Fibroblast of skin of right biceps (primary cell): ENCODE measurements at places on chromosomes 3 and 15.

GRCh38 chr15:47975427-47975826 is 145.4 kb upstream of the SLC24A5 start:
- DNase-seq, result no peak

- DNase-seq, result no peak
Observed at GRCh38 chr3:61094608-61095007, 156.6 kb downstream of the FHIT start.

GRCh38 chr3:99666201-99666600 is 27.8 kb downstream of the COL8A1 start:
- no peak for DNase-seq

- no peak for DNase-seq
Observed at GRCh38 chr3:139283301-139283700, 60.5 kb upstream of the MRPS22 start.

DNA sequence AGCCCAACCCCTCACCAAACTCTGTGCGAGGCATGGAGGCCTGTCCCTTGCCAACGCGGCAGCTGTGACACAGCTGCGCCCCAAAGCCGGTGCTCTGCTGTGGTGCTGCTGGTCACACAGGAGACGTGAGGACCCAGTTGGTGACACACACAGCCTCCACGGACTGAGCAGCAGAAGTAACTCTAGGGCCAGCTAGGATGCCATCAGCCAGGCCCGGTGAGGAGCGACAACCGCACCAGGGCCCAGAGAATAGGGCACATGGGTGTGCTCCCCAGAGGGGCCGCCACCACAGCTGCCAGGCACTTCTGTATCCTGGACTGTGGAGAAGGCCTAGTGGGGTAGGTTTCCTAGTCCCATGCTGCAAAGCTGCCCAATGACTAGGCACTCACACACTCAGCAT is 10.7 kb downstream of the ZXDC start:
- DNase-seq, result no peak
